Stimulated activated CD4-positive, alpha-beta T cell treated with anti-CD3 and anti-CD28 coated beads, Interleukin-12 subunit alpha, Interleukin-12 subunit beta, amount 100 ng/mL, for 24 hours (primary cell): ENCODE measurements at places on chromosomes 2 and 18.

- no peak for DNase-seq
Observed at GRCh38 chr2:191122638-191123294, 28.0 kb downstream of the STAT4 start.

DNA sequence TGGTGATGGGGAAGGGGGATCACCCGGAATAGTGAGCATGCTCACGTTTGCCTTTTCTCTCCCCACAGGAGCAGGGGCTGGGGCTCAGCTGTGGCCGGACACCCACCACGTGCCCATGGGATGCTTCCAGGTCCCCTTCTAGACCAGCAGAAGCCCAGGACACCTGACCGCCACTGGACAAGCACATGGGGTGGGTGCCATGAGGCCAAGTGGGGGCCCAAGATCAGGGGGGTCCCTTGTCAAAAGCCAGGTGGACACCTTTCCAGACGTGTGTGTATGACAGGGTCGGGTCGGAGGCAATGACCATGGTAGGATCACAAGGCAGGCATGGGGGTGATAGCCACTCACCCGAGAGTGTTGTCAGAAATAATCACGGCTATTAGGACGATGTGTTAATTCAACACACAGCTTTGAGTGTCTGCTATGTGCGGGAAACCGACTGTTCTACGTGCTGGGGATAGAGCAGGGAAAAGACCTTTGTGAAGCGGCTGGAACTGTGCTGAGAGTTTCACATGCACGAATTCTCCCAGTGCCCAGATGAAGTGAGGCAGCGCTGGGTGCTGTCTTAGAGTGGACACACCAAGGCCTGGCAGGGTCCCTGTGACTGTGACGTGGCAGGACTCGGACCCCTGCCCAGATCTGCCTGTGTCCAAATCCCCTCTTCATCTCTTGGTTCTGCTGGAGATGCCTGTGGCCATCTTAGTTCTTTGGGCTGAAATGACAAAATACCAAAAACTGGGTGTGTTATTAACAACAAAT, 244.7 kb downstream of the NDUFA10 start:
- no peak for DNase-seq

- DNase-seq: no peak
Observed at GRCh38 chr2:9187620-9188214, 18.9 kb upstream of the ASAP2 start.

- no peak for DNase-seq
Observed at GRCh38 chr2:86703704-86704361, 16.3 kb upstream of the RMND5A start.

GRCh38 chr2:237752761-237753165, 45.8 kb upstream of the RBM44 start:
- DNase-seq: no peak

GRCh38 chr2:67457699-67458098, 60.6 kb downstream of the ETAA1 start:
- DNase-seq: no peak

- DNase-seq: no peak
Observed at GRCh38 chr2:179550214-179550613, 285.6 kb upstream of the SESTD1 start.

GRCh38 chr2:44010266-44010665, 14.5 kb upstream of the LRPPRC start:
- no peak for DNase-seq

GRCh38 chr18:13217971-13218367, 591 bp upstream of the LDLRAD4 start:
- no peak for DNase-seq

GRCh38 chr2:3298191-3298590, 79.4 kb downstream of the EIPR1 start:
- DNase-seq: no peak

GRCh38 chr2:45674035-45674816, 22.8 kb downstream of the PRKCE start:
- no peak for DNase-seq

DNA sequence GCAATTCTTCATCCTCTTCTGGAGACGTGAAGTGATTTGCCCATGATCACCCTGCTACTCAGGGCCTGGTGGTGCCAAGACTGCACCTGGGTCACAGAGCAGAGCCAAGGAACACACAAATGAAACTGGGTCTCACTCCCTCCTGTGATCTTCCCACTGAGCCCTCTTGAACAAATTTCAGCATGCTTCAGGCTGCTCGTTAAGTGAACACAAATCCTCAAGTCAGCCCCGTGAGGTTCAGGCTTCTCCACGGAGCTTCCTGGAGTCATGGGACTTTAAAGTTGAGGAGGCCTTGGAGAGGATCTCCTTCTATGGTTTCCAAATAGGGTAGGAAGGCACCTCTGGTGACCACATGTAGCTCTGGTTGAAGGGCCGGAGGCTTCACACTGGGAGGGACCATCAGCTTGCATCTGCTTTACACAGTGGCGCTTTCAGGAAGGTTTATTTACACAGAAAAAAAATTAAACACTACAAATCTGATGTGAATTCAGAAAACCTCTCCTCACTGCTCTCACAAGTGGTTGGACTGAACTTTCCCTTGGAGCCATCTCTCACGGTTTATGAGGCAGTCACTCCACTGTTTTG, 255.4 kb downstream of the LOXHD1 start:
- no peak for DNase-seq

DNA sequence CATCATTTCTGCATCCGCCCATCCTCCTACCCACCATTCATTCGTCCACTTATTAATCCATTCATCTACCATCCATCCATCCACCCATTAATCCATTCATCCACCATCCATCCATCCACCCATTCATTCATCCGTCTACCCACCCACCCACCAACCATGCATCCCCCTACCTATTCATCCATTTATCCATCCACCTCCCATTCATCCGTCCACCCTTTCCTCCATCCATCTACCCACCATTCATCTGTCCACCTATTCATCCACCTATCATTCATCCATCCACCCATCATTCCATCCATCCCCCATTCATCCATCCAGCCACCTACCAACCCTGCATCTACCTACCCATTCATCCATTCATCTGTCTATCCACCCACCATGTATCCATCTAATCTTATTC, 83.5 kb upstream of the MCFD2 start:
- DNase-seq: no peak

DNA sequence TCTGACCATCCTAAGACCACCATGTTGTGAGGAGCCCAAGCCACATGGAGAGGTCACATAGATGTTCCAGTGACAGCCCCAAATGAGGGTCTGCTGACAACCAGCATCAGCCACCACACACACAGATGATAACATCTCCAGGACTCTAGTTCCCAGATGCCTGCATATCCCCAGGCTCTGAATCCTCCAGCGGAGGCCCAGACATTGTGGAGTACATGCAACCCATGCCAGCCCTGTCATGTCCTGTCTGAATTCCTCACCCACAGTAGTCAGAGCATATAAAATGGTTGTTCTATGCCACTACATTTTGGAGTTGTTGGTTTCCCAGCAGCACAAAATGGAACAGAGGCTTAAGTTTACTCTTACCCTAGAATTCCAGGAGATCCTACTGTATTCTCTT, 122.0 kb upstream of the SLC35G4 start:
- no peak for DNase-seq

DNA sequence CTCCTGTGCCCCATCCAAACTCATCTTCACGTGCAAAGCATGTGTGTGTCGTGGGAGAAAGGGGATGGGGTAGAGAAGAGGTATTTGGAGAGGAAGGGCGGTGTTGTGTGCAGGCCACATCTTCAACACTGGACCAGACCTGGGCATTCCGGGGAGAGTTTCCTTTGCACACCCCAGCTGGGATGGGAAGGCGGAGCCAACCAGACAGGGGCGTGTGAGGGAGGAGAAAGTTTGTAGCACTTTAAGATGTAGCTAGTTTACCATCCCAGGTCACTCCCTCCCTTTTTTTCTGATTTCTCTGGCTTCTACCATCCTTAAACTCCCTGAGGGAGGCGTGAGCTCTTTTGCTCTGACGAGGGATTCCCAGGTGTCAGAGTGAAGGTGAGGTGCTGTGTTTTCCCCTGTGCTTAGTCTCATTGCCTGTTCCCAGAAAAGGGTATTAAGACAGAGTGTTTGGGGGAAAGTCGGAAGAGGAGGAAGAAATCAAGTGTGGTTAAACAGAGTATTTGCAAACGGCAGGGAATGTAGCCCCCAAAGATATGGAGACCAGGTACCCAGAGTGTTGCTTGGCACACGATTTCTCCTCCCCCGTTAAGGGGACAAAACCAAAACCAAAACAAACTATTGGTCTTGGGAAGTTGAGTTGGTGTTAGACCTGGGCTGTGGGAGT, 1.6 kb downstream of the SETBP1 start:
- DNase-seq: no peak

- peak; percentile 55 for DNase-seq
Observed at GRCh38 chr2:241863536-241863954, 4.9 kb upstream of the PDCD1 start.

DNA sequence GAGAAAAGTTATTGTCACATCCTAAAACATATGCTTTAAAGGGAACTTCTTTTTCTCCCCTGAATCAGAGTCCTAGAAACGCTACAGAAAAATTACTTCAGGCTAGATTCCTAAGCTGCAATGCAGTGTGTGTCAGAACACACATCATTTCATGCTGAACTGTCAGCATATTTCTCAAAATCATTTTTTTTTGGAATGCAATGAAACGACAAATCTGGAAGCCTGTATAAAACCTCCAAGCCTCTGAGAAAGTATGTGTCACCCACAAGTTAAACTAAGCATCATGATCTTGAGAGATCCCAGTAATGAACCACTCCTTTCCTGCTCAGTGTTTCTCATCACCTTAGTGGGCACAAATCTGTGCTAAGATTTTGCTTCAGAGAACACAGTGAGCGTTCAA, 276.2 kb downstream of the ZNF521 start:
- no peak for DNase-seq

GRCh38 chr2:168132389-168132788, 115.0 kb downstream of the STK39 start:
- no peak for DNase-seq

DNA sequence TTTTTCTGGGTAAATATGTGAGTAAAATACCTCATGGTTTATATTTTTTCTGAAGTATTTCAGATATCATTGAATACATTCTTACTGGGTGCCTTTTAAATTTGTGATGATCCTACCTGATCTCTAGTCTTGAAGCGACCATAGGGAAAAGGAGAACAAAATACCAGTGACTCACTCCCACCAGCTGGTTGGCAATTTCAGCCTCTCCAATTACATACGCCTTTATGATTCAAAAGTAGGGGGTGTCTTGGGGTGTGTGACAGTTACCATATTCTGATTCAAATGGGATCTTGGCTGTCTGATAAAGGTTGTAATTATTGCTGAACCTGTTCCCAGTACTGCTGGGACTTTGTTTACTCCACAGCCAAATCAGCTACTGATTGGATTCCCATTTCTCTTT, 175.9 kb upstream of the NXPH2 start:
- DNase-seq: no peak

- DNase-seq: no peak
Observed at GRCh38 chr2:234818937-234819336, 132.9 kb upstream of the SH3BP4 start.

GRCh38 chr2:100895934-100896685, 76.2 kb downstream of the NPAS2 start:
- no peak for DNase-seq

DNA sequence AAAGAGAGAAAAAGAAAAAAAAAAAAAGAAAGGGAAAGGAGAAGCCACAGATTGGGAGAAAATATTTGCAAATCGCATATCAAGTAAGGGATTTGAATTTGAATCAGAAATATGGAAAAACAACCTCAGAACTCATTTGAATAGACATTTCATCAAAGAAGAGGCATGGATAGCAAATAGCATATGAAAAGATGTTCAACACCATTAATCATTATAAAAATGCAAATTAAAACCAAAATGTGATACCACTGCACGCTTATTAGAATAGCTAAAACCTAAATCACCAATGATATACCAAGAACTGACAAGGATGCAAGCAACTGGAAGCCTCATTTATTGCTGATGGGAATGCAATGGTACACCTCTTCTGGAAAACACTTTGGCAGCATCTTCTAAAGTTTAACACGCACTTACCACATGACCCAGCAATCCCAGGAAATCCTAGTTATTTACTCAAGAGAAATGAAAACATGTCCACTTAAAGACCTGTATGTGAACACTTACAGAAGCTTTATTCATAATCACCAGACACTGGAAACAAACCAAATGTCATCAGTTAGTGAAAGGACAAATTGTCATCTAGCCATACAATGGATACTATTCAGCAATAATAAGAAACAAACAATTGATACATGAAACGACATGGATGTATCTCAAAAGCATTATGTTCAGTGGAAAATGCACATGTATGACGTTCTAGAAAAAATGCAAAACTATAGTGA, 10.3 kb downstream of the DNER start:
- no peak for DNase-seq

GRCh38 chr2:105362862-105363591, 25.7 kb downstream of the C2orf49 start:
- DNase-seq: no peak

DNA sequence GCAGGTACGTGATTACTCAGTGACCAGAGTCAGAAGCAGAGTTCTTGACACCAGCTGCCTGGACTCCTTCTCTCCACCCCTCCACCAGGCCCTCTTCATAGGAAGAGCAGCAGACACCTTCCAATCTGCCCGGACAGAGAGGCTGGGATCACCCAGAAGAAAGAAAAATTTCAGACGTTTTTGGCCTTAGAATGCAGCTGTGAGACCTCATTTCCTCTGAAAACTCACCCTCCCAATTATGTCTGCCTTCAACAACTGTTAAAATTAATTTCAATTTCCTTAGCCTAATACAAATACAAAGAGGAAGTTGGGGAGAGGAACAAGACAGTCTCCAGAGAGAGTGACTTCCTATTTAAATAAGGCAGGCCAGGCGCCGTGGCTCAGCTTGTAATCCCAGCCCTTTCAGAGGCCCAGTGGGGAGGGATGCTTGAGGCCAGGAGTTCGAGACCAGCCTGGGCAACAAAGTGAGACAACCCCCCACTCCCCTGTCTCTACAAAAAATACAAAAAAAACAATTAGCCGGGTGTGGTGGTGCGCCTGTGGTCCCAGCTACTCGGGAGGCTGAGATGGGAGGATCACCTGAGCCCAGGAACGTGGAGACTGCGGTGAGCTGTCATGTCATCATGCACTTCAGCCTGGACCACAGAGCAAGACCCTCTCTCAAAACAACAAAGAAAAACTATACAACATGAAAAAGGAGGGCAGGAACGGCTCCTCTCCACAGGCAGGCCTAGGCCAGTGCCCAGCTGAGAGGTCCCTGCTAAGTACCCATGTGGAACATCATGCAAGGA, 1.6 kb downstream of the SLC66A2 start:
- no peak for DNase-seq

- DNase-seq: no peak
Observed at GRCh38 chr18:45061359-45061758, 380.7 kb downstream of the SETBP1 start.

DNA sequence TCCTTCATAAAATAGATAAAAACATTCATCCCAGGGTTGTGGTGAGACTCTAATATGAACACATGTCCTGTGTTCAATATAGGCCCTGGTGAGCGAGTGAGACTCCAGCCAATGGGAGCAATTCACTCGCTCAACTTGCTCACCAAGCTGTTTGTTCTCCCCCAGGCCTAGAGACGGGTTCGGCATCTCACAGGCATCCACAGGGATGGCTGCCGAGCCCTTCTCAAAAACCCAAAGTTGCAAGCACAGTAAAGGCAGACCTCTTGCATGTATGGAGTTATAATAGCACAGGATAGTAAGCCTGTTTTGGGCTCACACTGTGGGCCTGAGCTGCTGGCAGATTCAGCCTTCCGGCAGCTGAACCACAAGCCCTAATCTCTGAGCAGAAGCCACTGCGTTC, 15.7 kb downstream of the PARD6G start:
- no peak for DNase-seq
